Activated CD4-positive, alpha-beta T cell treated with anti-CD3 and anti-CD28 coated beads for 48 hours (primary cell): ENCODE measurements at places on chromosomes 1 and 21.

GRCh38 chr1:200364831-200365230 lies 45.0 kb downstream of the ZNF281 start:
- no peak for DNase-seq

- DNase-seq, result no peak
Observed at GRCh38 chr1:43300378-43301094, at the start of gene TIE1. Gene TIE1, plus strand, starts transcription at chr1:43300982. Its CDS starts 90 bp downstream, at chr1:43301072.

- no peak for DNase-seq
Observed at GRCh38 chr1:53388963-53389362, 61.1 kb upstream of the LRP8 start.

- DNase-seq, result peak; percentile 19
Observed at GRCh38 chr1:3922201-3922725, 22.2 kb upstream of the C1orf174 start.

GRCh38 chr21:27190601-27191000 lies 223.7 kb upstream of the ADAMTS5 start:
- DNase-seq, result no peak

- DNase-seq, result no peak
Observed at GRCh38 chr1:165387961-165388360, 31.4 kb upstream of the LMX1A start.

DNA sequence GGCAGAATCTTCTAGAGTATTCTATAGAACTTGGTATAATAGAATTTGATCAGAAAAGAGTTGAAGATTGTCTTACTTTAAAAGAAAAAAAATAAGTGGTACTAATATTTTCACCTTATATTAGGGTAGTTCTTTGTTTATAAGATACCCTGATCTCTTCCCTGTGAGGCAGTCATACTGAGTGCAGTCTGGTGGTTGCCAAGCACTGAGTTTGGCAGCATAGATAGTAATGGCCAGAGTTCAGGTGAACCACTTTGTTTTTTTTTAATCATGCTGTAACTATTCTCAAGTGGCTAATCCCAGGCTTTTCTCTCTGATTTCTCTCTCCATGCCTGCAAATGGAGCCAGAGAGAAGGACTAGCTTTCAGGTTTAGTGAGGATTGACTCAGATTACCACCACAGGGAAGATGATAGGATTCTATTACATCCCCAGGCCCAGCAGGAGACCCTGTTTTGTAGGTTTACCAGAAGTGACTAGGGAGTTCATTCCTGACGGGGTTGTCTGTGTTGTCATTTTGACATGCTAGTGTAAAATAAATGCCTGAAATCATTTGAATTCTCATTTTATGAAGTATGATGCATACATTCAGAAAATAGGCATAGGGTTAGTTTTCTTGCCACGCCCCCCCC lies 16.7 kb downstream of the KDM1A start:
- no peak for DNase-seq

DNA sequence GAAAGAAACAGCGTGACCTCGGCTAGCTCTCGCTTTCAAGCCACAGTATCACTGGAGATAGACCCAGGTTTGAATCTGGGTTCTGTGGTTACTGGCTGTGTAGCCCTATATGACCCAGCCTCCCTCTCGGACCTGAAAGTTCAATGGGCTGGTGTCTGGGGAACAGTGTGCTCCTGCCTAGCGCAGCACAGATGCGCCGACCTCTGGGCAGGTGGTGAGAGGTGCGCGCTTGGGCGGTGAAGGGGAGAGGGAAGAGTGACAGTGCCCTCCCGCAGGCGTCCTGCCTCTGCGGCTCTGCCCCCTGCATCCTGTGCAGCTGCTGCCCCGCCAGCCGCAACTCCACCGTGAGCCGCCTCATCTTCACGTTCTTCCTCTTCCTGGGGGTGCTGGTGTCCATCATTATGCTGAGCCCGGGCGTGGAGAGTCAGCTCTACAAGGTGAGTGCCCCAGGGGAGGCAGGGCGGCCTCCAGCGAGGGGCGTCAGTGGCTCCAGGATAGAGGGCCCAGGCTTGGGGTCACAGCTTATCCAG lies 10.5 kb downstream of the SERINC2 start:
- no peak for DNase-seq

GRCh38 chr1:92211166-92211565 lies 6.5 kb upstream of the C1orf146 start:
- no peak for DNase-seq

DNA sequence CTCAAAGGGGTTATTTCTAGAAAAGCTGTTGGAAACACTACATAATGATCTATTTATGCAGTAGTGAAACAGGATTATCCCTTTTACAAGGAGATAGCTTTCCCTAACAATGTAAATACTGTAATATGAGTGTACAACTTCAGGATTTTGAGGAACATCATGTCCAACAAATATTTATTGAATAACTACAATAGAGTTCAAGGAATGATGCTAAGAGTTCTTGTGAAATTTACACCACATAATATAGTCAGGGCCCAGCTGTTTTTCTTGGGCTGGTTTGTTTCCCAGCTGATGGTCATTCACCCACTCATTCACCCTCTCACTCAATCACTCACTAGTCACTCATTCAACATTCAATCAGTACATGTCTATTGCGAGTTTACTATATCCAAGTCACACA lies 12.3 kb upstream of the LYPLAL1 start:
- no peak for DNase-seq

DNA sequence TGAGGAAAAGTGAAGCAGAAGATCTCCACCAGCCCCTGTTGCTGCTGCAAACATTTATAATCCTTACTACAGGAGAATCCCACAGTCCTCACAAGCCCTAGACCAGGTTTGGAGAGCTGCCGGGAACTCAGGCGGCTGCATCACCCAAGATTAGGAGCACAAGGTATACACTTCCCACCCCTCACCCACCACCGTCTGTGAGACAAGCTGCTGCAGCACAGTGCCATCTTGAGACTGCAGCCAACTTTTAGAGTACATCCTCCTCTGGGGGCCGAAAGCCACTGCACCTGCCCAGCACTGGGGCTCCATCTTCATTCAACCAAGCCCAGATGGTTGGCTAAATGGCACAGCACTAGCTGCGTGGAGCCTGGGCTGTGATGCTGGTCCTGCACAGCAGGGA lies 13.8 kb downstream of the OLFML3 start:
- DNase-seq, result no peak

DNA sequence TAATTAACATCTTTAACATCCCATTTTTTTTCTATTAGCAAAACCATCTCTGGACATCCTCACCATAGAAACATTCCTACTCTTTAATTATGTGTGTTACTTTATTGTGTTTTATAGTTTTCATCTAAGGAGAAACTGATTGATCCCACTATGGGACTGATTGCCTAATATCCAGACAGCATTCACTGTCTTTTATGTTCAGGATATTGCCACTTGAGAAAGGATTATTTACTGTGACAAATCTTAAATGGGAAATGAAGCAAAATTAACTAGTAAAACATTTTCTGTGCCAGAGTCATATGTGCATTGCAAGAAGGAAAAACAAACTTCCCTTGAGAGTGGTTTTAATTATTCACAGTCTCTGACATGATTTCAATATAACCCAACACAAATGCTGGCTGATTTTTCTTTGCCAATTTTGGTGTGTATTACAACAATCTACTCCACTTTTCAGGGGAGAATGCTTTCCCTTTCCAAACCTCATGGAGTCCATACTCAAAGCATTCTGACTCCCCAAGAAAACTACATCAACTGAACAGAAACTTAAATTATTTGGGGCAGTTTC lies 15.8 kb upstream of the RGS13 start:
- DNase-seq, result no peak
